Adrenal gland (tissue), 19 donors: ENCODE measurements at places on chromosomes 4 and X.
A peak's percentile ranks its signal among the peaks of the same experiment; 100 is the strongest.

- no peak for DNase-seq
Measured at GRCh38 chr4:108590776-108591175, 29.6 kb upstream of the RPL34 start.

- DNase-seq = no peak
Measured at GRCh38 chr4:99507349-99507748, 3.5 kb upstream of the C4orf17 start.

- DNase-seq = no peak
Measured at GRCh38 chr4:182578402-182578801, 335.2 kb downstream of the TENM3 start.

DNA sequence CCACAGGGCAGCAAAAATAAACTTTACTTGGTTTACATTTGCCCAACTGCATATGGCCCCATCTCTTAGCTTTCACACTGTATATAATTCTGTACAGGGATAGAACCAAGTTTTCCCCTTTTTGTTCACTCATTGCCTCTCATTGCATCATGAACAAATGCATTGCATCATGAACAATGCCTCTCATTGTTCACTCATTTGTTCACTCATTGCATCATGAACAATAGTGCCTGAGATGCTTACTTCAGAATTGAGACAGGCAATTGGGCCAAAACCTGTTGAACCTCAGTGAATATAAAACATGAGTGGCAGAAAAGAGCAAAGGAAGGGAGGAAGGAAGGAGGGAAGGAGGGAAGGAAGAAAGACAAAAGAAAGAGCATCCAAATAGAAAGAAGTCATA, 98.2 kb downstream of the SOWAHB start:
- DNase-seq = no peak

GRCh38 chr4:6750286-6751221, 32.0 kb upstream of the KIAA0232 start:
- no peak for DNase-seq

- DNase-seq = no peak
Measured at GRCh38 chrX:13081395-13082205, 37.2 kb upstream of the FAM9C start.

DNA sequence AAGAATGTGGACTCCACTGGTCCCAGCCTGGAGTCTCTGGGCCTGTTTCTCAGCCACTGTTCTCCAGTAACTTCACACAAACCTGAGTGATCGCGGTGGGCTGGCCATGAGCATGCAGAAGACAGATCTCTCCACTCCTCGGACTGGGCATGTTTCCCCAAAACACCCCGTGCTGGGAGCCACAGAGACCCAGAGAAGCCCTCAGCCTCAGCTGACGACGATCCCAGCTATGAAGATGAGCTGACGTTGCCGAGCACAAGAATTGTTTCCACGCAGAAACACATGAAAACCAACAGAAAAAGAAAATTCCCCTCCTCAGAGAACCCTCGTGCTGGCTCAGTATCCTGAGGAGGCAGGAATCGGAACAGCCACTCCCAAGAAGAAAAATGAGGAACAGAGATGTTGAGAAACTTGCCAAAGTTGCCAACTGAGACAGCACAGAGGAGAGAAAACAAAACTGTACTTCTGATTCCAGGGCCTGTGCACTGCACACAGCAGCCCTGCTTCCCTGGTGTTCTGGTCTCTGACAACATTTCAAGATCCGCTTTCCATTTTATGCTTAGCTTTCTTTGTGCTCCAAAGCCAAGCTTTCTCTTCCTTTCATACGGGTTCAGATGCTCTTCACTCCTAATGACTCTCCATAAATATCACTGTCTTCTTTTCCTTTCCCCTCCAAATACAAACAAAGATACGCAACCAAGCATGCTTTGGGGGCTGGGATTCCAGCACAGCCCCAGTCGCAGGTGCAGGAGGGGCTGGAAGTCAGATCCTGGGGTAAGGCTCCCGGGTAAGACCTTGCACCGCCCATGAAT, 81.4 kb downstream of the IRF2 start:
- no peak for DNase-seq

DNA sequence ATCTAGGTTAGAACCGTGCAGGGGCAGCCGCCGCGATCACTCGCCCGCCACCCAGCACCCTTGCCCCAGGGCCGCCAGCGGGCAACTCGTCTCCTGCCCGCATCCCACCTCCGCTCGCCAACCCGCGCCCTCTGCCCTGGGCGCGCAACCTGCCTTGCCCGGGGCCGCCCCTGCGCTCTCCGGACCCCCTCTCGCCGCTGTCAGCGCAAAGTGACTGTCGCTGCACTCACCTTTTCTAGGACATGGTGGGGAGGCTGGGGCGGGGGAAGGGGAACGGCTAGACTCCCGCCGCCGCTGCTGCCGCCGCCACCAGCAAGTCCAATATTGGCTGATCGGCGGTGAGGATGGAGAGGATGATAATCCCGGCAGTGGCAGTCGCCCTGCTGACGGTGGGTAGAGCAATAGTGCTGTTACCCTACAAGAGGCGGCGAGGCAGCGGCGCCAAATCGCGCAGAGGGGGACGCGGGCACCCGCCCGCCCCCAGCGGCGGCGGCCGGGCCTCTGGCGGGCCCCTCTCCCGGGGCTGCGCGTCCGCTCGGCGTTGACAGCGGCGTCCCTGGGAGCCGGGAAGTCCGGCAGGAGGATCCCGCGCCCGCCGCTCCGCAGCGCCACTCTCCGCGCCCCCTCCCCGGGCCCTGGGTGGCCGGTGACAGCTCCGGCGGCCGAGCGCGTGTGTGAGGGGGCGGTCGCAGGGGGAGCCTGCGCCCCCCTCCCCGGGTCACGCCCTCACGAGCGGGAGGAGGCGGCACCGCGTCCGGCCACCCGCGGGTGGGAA, 2.3 kb upstream of the NR3C2 start:
- peak; percentile 32 for DNase-seq

GRCh38 chrX:57367649-57368048, 81.1 kb downstream of the FAAH2 start:
- DNase-seq = no peak

DNA sequence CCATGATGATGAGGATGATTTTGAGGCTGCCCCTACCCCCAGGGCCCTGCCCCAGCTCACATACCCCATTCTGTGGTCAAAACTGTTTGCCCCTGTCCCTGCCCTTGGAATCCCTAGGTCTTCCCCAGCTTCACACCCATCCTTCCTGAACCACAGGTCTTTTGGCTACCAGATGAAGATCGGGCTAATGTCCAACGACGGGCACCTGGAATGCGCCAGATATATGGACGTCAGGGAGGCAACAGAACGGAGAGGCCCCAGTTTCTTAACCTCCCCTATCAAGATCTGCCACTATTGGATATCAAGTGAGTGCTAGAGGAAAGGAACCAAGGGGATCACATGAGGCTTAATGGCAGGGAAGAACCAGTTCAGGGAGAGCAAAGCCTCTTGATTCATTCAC, 6.6 kb downstream of the GDPD2 start:
- DNase-seq = no peak

DNA sequence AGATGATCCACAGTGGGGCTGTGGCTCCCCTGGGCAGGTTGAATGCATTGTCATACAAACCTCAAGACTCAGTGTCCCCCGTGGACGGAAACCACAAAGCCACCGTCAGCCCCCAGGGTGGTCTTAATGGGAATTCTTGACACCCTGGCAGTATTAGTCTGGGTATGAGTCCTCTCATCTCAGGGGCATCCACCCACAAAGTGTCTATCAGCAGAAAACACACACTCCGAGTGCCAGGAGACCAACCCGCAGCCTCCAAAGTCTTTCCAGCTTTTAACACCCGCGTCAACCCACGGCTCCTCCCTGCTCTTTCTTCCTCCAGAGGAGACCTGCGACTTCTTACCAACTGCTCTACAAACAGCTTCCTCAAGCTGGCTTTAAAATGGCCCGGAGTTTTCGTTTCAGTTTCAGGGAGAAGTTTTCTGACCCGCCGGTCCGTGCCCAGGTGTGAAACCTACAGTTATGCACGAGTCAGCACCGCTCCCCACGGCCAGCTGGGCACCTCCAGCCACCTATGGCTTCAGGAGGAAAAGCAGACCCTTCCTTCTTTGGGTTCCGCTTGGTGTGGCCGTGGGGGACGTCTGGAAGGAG, 14.4 kb upstream of the ASMTL start:
- DNase-seq = no peak

GRCh38 chr4:71402616-71403015, 63.8 kb downstream of the SLC4A4 start:
- DNase-seq = no peak

DNA sequence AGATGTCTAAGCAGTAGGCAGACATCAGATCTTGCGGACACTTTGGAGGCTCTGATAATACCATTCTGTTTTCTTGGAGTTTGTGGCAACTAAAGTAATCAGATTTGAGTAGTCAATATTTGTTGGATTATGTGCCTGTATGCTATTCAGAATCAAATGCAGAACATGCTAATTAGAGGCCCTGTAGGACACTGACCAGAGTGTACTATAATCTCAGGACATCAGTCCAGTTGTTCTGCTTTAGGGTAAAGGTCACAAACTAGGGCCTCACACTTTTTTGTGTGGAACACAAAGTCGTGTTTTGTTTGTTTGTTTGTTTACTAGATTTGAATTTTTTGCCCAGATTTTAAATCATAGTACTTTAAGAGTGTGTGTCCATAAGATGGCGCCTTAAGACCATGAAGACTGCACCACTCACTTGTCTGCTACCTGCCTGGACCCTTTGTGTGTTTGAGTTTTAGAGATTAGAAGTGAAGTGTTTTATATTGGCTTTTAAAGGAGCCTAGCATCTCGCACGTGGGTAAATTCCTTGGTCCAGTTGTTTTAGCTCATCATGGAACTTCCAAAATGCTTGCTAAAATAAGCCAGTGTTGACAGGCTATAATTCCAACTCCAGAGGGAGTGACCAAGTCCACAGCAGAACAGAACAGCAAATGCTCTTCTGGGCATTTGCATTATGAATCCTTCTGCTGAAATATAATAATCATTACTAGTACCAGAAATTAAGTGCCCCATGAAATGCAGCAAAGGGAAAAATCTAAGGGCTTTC, 34.7 kb downstream of the IL13RA1 start:
- no peak for DNase-seq

- DNase-seq = no peak
Measured at GRCh38 chr4:108377021-108377420, 208.3 kb upstream of the LEF1 start.

- DNase-seq = peak; percentile 94
Measured at GRCh38 chr4:8428288-8429097, 12.0 kb downstream of the ACOX3 start.

- DNase-seq = peak; percentile 74
Measured at GRCh38 chr4:101169044-101170014, 178.0 kb downstream of the PPP3CA start.

- no peak for DNase-seq
Measured at GRCh38 chr4:113616443-113616842, 145.1 kb downstream of the CAMK2D start.

DNA sequence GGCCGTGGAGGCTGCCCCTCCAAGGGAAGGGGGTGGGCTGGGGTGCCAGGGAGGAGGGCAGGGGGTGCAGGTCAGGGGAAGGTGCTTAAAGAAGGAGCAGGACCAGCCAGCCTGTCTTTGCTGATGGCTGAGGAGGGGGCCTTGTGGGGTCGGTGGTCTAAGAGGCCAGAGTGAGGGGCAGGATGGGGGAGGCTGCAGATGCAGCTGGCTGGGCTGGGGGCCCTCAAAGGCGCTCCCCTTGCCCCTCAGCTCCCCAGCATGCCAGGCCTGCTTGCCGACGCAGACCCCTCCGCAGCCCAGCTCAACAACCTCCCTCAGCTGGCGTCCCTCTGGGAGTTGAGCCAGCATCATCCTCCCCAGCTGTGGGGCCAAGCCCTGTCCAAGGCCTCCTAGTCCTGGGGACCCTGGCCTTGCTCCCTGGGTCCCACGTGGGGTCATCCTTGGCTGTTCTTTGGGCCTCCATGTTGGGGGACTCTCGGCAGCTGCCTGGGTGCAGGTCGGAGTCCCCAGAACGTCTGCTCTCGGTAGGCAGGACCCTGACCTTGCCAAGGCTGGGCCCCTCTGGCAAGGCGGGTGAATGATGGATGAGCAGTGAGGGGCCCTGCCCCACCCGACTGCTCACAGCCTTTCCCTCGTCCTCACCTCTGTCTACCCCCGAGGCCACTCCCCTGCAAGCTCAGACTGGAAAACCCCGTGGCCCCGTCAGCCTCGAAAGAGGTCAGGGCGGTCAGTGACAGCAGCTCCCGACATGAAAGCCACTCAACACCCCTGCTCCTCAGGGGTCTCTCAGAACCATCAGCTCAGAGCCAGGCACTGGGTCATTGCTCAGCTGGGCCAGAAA, 119.4 kb downstream of the FAM53A start:
- no peak for DNase-seq

GRCh38 chr4:150314031-150314430, 235.8 kb downstream of the DCLK2 start:
- no peak for DNase-seq

- no peak for DNase-seq
Measured at GRCh38 chrX:65652098-65652497, 15.4 kb upstream of the MSN start.

DNA sequence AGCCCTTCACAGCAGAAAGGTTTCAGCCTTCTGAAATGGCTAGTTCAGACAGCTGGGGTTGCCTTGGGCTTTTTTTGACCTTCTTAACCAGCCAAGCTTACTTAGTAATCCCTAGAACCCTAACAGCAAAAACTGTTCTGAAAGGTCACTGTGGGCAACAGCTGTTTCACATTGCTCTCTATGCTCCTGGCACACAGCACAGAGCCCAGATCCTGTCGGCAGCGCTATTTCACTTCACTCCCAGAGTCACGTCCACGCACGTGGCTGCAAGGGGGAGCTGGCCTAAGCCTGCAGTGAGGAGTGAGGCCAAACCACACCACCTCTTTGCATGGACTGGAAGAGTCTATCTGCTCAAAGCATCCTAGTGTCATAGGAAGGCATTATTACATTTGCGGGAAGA, 32.0 kb upstream of the STS start:
- DNase-seq = no peak

DNA sequence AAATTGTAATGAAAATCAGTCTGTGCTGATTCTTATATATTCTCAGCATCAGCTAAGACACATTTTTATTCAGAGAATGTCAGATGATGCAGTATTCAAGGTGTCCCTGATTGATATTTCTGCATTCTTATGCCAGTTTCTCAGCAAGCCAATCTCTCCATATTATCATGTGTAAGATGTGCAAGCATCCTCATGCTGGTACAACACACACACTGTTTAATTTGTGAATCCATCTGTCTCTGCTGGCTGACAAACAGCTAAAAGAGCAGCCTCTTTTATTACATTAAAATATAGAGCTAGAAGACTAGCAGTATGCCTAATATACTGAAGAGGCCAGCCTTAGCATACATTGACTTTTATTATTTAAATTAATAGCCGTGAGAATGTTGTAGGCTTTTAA, 502.9 kb upstream of the GNPDA2 start:
- DNase-seq = no peak

GRCh38 chr4:8439914-8440491, 520 bp downstream of the ACOX3 start:
- peak; percentile 68 for DNase-seq

DNA sequence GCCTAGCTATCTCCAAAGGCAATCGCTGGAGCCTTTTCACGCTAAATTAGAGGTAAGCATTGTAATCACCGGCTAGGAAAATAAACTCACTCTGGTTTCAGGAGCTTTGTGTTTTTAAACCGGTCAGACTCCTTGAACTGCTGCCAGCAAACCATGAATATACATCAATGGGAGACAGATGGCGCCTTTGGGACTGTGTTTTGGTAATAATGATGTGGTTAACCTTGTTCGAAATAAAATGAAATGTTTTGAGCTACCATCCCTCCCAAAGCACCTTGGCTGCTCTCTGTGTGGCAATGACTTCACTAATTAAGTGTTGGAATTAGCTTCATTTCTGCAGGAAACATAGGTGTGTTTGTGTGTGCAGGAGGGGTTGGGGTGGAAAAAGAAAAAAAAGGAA, 65.3 kb downstream of the CLNK start:
- no peak for DNase-seq
